GM23338 (cell line): ENCODE measurements at places on chromosomes 11 and 22.

DNA sequence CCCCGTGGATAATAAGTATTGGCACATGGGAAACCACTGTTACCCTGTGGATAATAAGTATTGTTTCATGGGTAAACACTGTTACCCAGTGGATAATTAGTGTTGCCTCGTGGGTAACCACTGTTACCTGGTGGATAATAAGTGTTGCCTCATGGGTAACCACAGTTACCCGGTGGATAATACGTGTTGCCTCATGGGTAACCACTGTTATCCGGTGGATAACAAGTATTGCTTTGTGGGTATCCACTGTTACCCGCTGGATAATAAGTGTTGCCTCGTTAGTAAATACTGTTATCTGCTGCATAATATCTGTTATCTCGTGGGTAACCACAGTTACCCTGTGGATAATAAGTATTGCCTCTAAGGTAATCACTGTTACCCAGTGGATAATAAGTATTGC lies 25.5 kb upstream of the NXPE4 start:
- no peak for DNase-seq

GRCh38 chr11:27025312-27025955 lies 15.2 kb upstream of the BBOX1 start:
- DNase-seq: no peak

DNA sequence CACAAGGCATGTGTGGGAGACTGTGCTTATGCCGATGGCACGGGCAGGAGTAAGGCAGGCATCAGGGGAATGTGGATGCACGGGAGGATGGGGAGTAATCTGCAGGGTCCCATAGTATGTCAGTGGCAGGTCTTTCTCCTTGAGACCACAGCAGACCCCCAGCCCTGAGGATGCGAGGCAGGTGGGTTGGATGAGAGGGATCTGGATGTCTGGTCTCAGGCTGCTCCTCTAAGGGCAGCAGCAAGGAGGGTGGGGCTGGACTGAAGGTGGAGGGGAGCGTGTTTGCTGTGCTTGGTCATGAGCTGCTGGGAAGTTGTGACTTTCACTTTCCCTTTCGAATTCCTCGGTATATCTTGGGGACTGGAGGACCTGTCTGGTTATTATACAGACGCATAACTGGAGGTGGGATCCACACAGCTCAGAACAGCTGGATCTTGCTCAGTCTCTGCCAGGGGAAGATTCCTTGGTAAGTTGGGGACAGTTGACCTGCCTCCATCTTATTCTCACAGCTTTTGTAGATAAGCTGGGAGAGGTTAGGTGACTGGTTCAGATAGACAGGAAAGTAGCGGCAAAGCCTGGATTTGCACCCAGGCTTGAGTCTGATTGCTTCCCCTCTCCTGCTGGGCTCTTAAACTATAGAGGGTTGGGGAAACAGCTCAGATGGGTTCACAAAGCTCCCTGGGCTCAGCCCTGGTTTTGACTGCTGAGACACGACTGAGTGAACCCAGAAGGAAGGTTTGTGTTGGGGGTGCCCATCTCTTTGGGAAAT lies at the start of gene APOL1:
Gene APOL1, plus strand, starts transcription at position 380 of the 769 bp plus-strand sequence. CDS start 1,823 bp downstream, outside the sequence.
- no peak for DNase-seq

- peak; percentile 66 for DNase-seq
Measured at GRCh38 chr11:16469968-16470367, 113.6 kb upstream of the SOX6 start.

DNA sequence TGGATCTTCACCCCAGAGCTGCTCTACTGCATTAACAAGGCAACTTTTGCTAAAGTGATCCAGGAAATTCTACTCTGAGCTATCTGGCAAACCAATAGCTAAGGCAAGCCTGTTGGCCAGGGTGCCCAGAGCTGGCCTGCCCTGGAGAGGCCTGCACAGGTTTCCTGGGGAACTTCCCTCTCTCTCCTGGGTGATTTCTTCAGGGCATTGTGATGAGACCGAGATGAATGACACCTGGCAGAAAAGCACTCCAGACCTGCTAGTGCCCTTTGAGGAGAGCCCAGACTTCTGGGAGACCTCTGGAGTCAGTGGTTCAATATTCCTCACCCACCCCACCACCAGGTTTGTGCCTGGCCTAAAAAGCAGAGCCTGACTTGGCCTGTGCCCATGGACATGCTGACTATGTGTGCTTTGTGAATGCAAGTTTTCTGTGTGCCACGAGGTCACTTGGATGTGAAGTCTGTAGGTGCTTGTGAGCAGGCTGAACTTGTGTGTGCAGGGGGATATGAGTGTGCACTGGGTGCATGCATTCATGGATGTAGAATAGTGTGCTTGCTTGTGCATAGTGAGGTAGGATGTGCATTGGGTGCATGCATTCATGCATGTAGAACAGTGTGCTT lies 4.4 kb upstream of the APLNR start:
- DNase-seq: no peak

DNA sequence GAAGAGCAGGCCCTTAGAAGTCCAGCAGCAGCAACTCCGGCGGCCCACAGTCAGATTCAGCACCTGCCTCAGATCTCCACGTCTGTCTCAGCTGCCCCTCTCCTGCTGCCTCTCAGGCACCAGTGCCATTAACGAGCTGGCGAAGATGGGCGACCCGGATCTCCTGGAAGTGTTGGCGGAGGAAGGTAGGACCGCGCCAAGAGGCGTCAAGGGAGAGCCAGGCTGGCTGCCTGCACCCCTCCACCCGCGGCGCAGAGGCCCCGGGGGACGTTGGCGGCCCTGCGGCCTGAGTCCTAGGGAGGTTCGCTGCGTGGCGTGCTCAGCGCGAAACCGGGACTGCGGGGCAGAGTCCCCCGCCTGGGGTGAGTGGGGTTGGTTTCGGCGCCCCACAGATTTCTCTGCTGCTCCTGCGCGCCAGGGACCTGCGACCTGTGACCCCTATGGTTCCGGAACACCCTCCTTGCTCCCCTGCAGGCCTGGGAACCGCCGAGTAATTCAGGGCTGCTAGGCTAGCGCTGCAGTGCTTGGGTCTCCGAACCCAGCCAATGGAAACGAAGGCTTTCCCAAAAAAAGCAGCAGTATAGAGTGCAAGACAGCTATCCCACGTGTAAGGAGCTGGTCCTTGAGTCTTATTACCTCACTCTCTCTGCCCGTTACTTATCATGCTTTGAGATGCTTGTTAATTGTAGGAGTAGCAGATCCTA lies 615 bp downstream of the ANO5 start:
- DNase-seq: peak; percentile 77

DNA sequence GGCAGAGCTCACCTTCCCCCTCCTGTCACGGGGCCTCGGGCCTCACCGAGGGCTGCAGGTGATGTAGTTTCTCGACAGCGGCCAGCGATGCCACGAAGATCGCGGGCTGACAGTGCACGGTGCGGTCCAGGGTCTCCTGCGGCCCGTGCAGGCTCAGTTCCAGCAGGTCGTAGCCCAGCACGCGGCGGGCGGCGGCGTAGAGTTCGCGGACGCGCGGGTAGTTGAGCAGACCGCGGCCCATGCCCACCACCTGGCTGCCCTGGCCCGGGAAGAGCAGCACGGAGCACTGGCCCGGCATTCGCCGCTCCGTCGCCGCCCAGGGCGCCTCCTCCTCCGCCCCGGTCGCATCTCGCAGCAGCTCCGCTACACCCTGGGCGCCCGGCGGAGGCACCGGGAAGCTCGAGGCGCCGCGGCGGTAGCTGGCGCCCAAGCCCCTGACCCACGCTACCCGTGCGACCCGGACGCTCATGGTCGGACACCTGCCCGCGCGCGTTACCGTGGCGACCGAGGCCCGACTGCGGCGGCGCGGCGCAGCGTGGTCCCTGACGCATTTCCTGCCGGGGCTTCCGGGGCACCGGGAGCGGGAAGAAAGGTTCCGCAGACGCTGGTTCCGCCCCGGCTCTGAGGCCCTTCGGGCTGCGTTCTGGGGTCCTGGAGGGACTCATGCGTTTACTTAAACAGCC lies at the start of gene MCAT:
Gene MCAT, minus strand, starts transcription at position 519 of the 683 bp plus-strand sequence. Its CDS starts 50 bp downstream, at position 469.
- DNase-seq: peak; percentile 84

DNA sequence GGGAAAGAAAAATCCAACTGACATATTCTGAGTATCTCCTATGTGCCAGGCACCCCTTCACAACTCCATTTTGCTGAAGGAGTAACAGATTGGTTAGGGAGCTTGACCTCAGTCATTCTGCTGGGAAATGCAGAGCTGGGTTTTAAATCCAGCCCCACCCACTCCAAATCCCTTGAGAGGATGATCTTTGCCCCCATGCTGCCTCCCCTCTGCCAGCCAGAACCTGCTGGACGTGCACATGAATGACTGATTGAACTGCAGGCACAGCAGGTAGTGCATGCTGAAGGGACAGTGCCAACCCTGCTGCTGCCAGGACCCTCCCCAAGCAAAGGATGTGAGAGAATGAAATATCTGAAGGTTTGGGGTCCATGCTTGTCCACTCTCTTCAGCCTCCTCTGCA lies 340.9 kb downstream of the BUD13 start:
- DNase-seq: no peak

- DNase-seq: peak; percentile 27
Measured at GRCh38 chr11:106461839-106462545, 384.5 kb downstream of the AASDHPPT start.

- no peak for DNase-seq
Measured at GRCh38 chr11:78946945-78947902, 372.6 kb upstream of the NARS2 start.

- DNase-seq: no peak
Measured at GRCh38 chr11:28448186-28448585, 340.0 kb downstream of the METTL15 start.

GRCh38 chr11:96197801-96198701 lies 144.9 kb downstream of the MAML2 start:
- no peak for DNase-seq

GRCh38 chr22:46619830-46620501 lies at the start of gene GRAMD4:
GRAMD4 (plus strand) TSS chr22:46620386; CDS start chr22:46626800, 6,414 bp downstream.
- DNase-seq: no peak

GRCh38 chr11:21646351-21646750 lies 546.5 kb upstream of the ANO5 start:
- no peak for DNase-seq

GRCh38 chr22:30978304-30978962 lies 9.4 kb downstream of the TUG1 start:
- DNase-seq: no peak

GRCh38 chr22:26548984-26549383 lies 36.7 kb upstream of the TFIP11 start:
- no peak for DNase-seq

DNA sequence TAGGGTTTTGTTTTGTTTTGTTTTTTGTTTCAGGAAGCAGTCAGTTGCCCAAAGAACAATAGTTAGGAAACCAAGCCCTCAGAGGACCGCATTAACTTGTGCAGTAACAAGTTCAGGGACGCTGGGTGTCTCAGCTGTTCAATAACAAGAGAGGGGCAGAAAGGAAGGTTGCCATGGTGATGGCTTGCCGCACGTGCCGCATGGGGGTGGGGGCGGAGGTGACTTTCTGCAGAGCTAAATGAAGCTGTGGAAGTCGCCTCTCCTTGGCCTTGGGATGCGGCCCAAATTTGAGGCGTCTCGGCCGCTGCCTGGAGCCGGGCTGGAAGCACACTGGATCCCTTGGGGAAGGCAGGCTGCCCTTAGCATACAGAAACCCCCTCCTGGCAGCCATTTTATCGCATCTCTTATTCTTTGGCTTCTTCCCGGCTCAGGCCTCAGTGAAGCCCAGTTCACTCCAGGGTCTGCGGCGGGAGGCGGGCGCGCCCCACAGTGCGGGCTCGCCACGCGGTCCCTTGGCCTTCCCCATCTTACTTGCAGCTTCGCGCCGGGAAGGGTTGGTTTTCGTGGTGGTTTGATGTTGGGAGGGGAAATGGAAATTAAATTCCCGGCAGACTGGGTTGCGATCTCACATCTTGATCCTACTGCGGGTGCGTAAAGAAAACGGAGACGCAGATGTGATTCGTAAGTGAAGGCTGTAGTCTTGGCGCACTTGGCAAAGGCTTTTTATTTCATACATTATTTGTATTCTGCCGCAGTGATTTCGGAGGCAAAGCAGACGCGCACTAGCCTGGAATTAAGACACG lies 94.3 kb downstream of the SLC17A6 start:
- peak; percentile 92 for DNase-seq

GRCh38 chr11:59368238-59369022 lies 9.7 kb downstream of the OR5AN1 start:
- DNase-seq: no peak

- peak; percentile 77 for DNase-seq
Measured at GRCh38 chr11:15307619-15308024, 192.9 kb downstream of the INSC start.

GRCh38 chr11:19013181-19013857 lies 47.2 kb downstream of the MRGPRX2 start:
- peak; percentile 58 for DNase-seq

GRCh38 chr11:1770528-1770927 lies 6.8 kb upstream of the CTSD start:
- no peak for DNase-seq

- DNase-seq: no peak
Measured at GRCh38 chr11:110022548-110022947, 70.6 kb upstream of the ZC3H12C start.

DNA sequence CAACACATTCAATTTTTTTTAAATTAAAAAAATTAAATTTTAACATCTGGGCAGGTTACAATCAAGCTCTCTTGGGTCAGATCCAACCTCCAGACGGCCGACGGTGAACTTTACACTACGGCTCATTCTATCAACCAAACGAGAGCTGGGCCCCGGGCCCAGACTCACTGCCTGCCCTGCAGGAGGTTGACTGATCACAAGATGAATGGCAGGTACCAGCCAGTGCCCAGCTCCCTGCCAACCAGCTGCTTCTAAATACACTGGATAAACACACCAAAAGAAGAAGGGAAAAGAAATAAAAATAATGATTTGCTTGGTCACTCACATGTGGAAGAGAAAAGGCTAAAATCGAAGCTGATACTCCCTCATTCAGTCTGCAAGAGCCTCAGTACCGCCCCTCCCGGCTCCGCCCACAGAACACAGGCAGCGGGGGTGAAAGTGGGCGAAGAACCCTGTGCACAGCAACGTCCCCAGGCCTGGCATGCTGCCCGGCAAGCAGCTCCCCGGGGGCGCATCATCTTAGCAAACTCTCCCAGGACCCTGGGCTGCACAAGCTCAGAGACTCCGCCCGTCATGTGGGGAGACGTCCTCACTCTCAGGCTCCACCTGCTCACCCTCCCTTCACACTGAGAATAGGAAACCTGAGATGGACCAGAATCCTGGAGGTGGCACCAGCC lies 303.4 kb downstream of the SHANK2 start:
- DNase-seq: peak; percentile 16

GRCh38 chr11:15716550-15716949 lies 601.8 kb downstream of the INSC start:
- DNase-seq: no peak
